ENCODE measurements at places on chromosomes 5 and 9.

DNA sequence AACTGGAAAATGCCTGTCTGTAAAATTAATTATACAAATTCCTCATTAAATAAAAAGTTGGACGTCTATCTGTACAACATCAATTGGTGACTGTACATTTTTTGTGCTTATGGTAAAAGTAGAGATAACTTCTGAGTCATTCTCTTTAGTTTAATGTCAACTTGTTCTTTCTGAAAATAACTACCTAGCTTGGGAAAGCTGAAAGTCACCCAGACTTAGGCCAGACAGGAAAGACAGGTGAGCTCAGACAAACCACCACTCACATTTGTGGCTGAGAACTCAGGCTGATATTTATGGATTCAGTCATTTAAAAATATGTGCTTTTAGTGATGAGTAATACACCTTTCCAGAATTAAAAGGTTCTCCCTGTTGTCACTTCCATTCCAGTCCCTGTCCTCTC is 31.9 kb upstream of the ENTREP1 start:
- no peak for DNase-seq

DNA sequence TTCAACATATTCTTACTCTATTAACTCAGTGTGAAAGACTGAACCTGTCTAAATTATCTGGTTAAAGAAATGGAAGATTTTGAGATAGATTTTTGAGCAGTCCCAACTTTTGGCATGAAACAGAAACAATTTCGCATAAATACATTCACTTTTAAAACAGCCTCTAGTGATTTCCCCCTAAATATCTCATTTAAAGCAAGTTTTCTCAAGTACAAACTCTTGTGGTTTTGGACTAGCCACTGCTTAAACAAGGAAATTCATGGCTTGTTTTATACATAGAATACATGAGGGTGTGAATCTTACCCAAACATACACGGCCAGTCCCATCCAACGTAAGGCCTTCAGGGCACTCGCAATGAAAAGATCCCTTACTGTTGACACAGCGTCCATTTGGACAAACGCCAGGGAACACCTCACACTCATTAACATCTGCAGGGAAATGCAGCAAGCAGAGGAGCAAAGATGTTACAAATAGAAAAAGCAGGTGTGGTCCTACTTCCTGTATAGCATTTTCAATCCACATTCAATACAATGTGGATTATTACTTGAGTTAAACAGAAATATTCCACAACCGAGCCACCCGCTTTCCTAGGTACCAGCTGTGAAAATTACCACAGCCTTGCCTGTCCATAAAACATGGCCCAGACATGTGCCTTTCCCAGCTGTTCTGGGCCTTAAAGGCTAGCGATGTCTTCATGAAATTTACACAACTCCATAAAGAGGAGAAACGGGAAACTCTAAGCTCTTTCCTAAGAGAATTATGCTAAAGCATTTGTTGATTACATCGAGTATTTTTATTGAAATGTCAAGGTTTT is 188.8 kb downstream of the FBN2 start:
- no peak for DNase-seq

DNA sequence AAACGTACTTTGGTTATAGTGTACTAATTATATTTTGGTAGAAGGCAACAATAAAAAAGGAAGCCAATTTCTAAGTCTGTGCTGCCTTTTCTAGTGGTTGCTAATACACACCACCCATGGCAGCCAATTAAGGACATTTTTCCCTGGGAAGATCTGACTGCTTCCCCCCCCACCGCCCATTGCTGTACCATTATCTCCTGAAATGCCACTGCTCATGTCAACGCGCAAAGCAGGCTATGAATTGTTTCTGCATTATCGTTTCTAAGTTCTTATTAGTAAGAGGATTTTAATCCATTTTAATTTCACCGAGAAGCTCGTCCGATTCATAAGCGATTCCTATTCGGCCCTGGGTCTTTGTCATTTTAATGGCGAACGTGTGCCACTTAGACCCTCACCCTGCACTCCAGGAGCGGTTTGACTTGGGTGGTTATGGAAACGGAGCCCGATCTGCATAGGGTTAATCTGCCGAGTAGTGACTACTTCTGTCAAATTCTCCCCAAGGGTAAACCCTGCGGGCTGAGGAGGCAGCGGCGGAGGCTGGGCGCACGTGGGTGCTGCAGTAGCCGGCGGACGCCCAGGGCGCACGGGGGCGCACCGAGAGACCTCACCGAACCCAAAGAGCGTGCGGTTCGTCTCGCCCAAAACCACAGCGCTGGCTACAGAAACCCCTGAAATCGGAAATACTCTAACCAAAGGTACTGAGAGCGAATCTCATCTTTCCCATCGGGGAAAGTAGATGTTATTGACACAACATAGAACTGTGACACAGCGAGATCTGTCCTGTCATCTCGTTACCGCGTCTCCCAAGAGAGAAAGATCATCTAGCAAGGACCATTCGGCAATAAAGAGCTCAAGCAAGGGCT is 55.8 kb upstream of the SHC3 start:
- DNase-seq = no peak

DNA sequence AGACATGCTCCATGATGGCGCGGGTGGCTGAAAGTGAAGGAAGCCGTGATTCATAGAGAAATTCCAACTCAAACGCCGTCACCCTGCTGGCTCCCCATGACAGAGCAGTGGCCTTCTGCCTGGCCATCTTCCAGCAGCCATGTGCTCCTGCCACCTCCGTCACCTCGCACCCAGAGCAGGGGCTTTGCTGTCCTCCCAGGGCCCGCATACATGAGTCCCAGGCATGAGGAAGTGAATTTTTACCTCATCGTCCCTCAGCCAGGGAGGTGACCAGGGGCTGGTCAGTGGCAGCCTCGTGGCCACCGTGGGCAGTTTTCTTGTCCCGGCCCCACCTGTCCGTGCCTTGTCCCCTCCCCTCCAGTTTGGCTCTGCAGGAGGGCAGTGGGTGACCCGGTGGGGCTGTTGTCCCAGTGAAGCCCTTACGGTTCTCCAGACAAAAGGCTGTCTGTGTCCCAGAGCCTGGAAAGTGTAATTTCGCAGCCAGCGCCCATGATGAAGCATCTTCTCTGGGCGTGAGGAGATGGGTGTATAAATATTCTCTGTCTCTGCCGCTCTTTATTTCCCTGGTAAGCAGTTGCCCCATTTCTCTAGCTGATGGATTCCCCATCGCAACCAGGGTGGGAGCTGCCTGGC is 124.0 kb upstream of the LMX1B start:
- no peak for DNase-seq

GRCh38 chr9:113399646-113400200 is 1.4 kb downstream of the ALAD start:
- no peak for DNase-seq

Measured in ACHN (cell line).